ENCODE measurements at places on chromosomes 3 and 15.

- H3K4me1 ChIP-seq = no peaks in the 10 kb centered on the region
- H3K27ac ChIP-seq = no peak overlapping the region
- no peak overlapping the region for H3K4me3 ChIP-seq
- peaks cover 25% of the 10 kb centered on the region for H3K36me3 ChIP-seq
- peak; percentile 21 for DNase-seq
These were observed 47.3 kb downstream of the EIF3J start for GRCh38 chr15:44584162-44584749.

GRCh38 chr3:189580190-189580589 lies 51.0 kb upstream of the TP63 start:
- no peaks in the 10 kb centered on the region for H3K27me3 ChIP-seq
- DNase-seq = no peak
- no peak overlapping the region for H3K27ac ChIP-seq
- H3K36me3 ChIP-seq = no peaks in the 10 kb centered on the region
- no peaks in the 10 kb centered on the region for H3K4me1 ChIP-seq

GRCh38 chr3:90018779-90019178 lies 911.4 kb downstream of the EPHA3 start:
- no peaks in the 10 kb centered on the region for H3K36me3 ChIP-seq
- no peaks in the 10 kb centered on the region for H3K4me1 ChIP-seq
- H3K27me3 ChIP-seq = peaks cover 2% of the 10 kb centered on the region

GRCh38 chr3:120801484-120801883 lies 58.9 kb downstream of the GTF2E1 start:
- DNase-seq = no peak
- H3K36me3 ChIP-seq = no peaks in the 10 kb centered on the region
- H3K4me1 ChIP-seq = no peaks in the 10 kb centered on the region
- H3K27ac ChIP-seq = no peak overlapping the region

- H3K36me3 ChIP-seq = no peaks in the 10 kb centered on the region
- no peaks in the 10 kb centered on the region for H3K27me3 ChIP-seq
- no peak overlapping the region for H3K27ac ChIP-seq
- no peak overlapping the region for H3K4me3 ChIP-seq
- peak; percentile 13 for DNase-seq
These were observed 226.6 kb upstream of the AZI2 start for GRCh38 chr3:28575100-28575745.

- no peak for DNase-seq
- no peaks in the 10 kb centered on the region for H3K36me3 ChIP-seq
- H3K27ac ChIP-seq = no peak overlapping the region
- no peak overlapping the region for H3K4me3 ChIP-seq
These were observed 324.9 kb upstream of the TGFBR2 start for GRCh38 chr3:30281526-30281925.

DNA sequence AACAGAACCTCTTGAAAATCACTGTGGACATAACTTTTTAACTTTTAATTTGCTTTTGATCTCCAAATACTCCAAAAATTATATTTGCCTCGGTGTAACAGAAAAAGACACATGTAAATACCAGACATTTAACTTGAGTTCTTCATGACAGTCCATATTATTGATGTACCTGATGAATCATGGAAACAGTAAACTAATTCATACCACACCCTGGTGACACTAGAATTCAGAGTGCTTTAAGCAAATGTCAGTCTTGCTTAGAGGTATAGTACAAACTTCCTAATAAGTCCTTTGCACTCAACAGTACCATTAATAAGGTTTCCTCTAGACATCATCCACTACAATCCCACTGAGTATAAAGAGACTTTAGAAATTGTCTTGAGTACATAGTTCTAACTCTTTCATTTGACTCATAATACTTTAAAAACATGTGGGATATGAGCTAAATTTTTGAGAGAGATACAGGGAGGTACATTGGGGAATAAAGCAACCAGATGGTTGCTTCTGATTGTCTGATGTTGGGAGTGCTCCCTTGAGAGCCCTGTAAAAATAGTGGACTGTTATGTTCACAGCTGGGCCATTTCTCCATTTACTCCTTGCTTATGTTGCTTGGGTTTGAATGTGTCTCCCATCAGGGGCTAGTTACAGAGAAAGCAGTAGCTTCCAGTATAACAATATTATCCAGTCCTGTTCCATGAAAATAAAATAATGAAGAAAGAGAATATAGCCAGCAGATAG lies 175.7 kb downstream of the ALCAM start:
- DNase-seq = no peak
- no peak overlapping the region for H3K27ac ChIP-seq
- no peaks in the 10 kb centered on the region for H3K4me1 ChIP-seq
- no peaks in the 10 kb centered on the region for H3K27me3 ChIP-seq

GRCh38 chr3:88984832-88985231 lies 122.6 kb upstream of the EPHA3 start:
- no peak for DNase-seq
- no peaks in the 10 kb centered on the region for H3K4me1 ChIP-seq
- no peak overlapping the region for H3K4me3 ChIP-seq
- H3K36me3 ChIP-seq = no peaks in the 10 kb centered on the region

- H3K4me3 ChIP-seq = no peak overlapping the region
- H3K27ac ChIP-seq = no peak overlapping the region
- H3K27me3 ChIP-seq = no peaks in the 10 kb centered on the region
- no peaks in the 10 kb centered on the region for H3K4me1 ChIP-seq
- H3K36me3 ChIP-seq = no peaks in the 10 kb centered on the region
These were observed 34.0 kb upstream of the NPHP3 start for GRCh38 chr3:132756108-132756650.

- H3K4me3 ChIP-seq = no peak overlapping the region
- H3K36me3 ChIP-seq = no peaks in the 10 kb centered on the region
- H3K27me3 ChIP-seq = no peaks in the 10 kb centered on the region
- DNase-seq = no peak
These were observed 6.7 kb downstream of the CA12 start for GRCh38 chr15:63374686-63375520.

GRCh38 chr3:136069933-136070332 lies 104.4 kb downstream of the PPP2R3A start:
- H3K4me1 ChIP-seq = no peaks in the 10 kb centered on the region
- no peaks in the 10 kb centered on the region for H3K27me3 ChIP-seq
- no peak overlapping the region for H3K4me3 ChIP-seq
- peaks cover 9% of the 10 kb centered on the region for H3K36me3 ChIP-seq
- no peak for DNase-seq

- H3K27me3 ChIP-seq = no peaks in the 10 kb centered on the region
- no peak overlapping the region for H3K27ac ChIP-seq
- H3K4me1 ChIP-seq = no peaks in the 10 kb centered on the region
- no peak for DNase-seq
- no peak overlapping the region for H3K4me3 ChIP-seq
These were observed 271.1 kb downstream of the NTRK3 start for GRCh38 chr15:87985451-87985850.

- H3K4me3 ChIP-seq = no peak overlapping the region
- no peak overlapping the region for H3K27ac ChIP-seq
- no peaks in the 10 kb centered on the region for H3K27me3 ChIP-seq
- no peaks in the 10 kb centered on the region for H3K36me3 ChIP-seq
These were observed 12.4 kb upstream of the CD47 start for GRCh38 chr3:108103040-108103751.

DNA sequence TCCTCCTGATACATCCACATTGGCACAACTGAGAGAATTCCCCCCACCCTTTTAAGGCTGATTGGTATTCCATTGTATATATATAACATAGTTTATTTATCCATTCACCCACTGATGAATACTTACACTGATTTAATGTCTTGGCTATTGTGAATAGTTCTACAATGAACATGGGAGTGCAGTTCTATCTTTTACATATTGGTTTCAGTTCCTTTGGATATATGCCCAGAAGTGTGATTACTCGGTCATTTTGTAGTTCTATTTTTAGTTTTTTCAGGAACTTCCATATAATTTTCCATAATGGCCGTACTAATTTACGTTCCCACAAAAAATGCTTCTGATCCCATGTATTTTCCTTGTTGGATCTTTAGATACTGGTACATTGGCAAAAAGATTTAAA lies 135.3 kb downstream of the FMN1 start:
- no peak overlapping the region for H3K4me3 ChIP-seq
- no peaks in the 10 kb centered on the region for H3K36me3 ChIP-seq
- no peak overlapping the region for H3K27ac ChIP-seq
- no peak for DNase-seq

- no peaks in the 10 kb centered on the region for H3K4me1 ChIP-seq
- no peak overlapping the region for H3K4me3 ChIP-seq
- no peak overlapping the region for H3K27ac ChIP-seq
- H3K27me3 ChIP-seq = no peaks in the 10 kb centered on the region
- DNase-seq = no peak
- H3K36me3 ChIP-seq = no peaks in the 10 kb centered on the region
These were observed 435.3 kb downstream of the TUSC7 start for GRCh38 chr3:117144853-117145252.

DNA sequence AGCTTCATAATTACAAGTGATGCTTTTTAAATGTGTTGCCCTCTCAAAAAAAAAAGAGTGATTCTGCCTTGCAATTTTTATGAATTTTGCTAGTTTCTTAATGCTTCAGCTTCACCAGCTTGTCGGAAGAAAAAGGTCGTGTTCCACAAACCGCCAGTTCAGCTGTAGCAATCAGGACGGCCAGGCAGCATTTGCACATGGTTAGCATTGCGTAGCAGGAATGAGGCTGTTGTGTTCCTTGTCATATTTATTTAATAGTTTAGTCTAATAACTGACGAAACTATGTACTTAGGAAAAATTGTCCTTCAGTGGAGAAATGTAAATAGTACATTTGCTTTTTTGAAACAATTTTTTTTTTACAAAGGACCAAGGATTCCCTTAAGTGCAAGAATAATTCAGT lies 64.9 kb upstream of the SELENOK start:
- H3K4me3 ChIP-seq = no peak overlapping the region
- H3K4me1 ChIP-seq = no peaks in the 10 kb centered on the region
- no peaks in the 10 kb centered on the region for H3K36me3 ChIP-seq
- H3K27me3 ChIP-seq = peaks cover 1% of the 10 kb centered on the region
- no peak overlapping the region for H3K27ac ChIP-seq
- no peak for DNase-seq

DNA sequence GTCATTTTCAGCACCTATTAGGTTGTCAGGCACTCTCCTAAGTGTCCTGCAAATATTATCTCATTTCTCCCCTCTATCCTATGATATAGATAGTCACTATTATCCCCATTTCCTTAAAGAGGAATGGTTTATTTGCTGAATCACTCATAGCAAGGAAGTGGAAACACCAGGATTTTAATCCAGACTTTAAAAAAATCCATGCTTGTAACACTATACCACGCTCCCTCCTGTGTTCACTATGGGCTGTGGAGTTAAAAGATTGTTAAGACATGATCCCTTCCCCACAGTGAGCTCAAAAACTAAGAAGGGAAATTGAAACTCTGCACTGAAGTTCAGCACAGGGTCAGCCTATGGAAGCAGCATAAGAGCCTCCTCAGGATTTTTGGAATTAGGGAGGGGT lies 60.2 kb downstream of the TMEM39A start:
- no peak for DNase-seq
- H3K36me3 ChIP-seq = no peaks in the 10 kb centered on the region
- no peaks in the 10 kb centered on the region for H3K27me3 ChIP-seq
- no peak overlapping the region for H3K4me3 ChIP-seq
- H3K4me1 ChIP-seq = no peaks in the 10 kb centered on the region

GRCh38 chr3:24311881-24312280 lies 182.8 kb downstream of the THRB start:
- no peaks in the 10 kb centered on the region for H3K36me3 ChIP-seq
- no peak overlapping the region for H3K27ac ChIP-seq
- no peak overlapping the region for H3K4me3 ChIP-seq
- DNase-seq = no peak
- no peaks in the 10 kb centered on the region for H3K27me3 ChIP-seq

- H3K4me1 ChIP-seq = no peaks in the 10 kb centered on the region
- no peak for DNase-seq
- H3K36me3 ChIP-seq = no peaks in the 10 kb centered on the region
- H3K27ac ChIP-seq = no peak overlapping the region
These were observed 44.4 kb downstream of the ST3GAL6 start for GRCh38 chr3:98807561-98807960.

DNA sequence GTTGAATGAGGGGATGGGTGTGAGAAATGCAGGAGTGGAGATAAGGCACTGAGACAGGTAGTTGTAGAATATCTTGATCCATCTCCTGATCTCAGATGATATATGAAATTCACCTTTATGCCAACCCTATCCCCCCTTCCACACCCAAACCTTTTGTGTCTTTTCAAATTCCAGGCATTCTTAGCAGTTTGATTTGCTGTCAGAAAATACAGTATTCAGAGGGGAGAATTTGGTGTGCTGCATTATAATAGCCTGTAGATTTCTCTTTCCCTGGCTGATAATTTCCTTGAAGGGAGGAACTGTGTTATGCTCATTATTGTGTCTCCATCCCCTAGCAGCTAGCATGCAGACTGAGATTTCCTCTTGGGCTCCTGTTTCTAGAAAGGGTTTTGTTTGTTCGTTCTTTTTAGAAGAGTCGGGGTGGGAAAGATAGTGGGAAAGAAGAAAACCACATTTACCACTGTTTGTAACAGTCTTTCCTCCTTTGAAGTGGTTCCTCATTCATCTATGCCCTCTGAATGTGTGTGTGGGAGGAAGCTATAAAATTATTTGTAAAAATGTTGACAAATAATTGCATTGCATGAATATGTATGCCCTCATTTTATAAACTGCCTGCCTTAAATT lies 373.4 kb downstream of the DIPK2A start:
- H3K4me3 ChIP-seq = no peak overlapping the region
- no peaks in the 10 kb centered on the region for H3K4me1 ChIP-seq
- H3K27ac ChIP-seq = no peak overlapping the region
- DNase-seq = no peak
- H3K27me3 ChIP-seq = no peaks in the 10 kb centered on the region

- H3K4me3 ChIP-seq = no peak overlapping the region
- no peak overlapping the region for H3K27ac ChIP-seq
- no peaks in the 10 kb centered on the region for H3K36me3 ChIP-seq
- no peak for DNase-seq
- H3K27me3 ChIP-seq = no peaks in the 10 kb centered on the region
- no peaks in the 10 kb centered on the region for H3K4me1 ChIP-seq
These were observed 1091.9 kb downstream of the NSUN3 start for GRCh38 chr3:95154766-95155165.

GRCh38 chr3:153974614-153975013 lies 146.6 kb upstream of the ARHGEF26 start:
- H3K4me3 ChIP-seq = no peak overlapping the region
- H3K27ac ChIP-seq = no peak overlapping the region
- H3K27me3 ChIP-seq = no peaks in the 10 kb centered on the region
- H3K36me3 ChIP-seq = no peaks in the 10 kb centered on the region
- DNase-seq = no peak

GRCh38 chr3:14154276-14154675 lies 24.1 kb downstream of the XPC start:
- peaks cover 73% of the 10 kb centered on the region for H3K36me3 ChIP-seq
- H3K27me3 ChIP-seq = no peaks in the 10 kb centered on the region
- DNase-seq = no peak

GRCh38 chr15:93144463-93145236 lies 55.6 kb upstream of the RGMA start:
- no peak overlapping the region for H3K27ac ChIP-seq
- H3K27me3 ChIP-seq = no peaks in the 10 kb centered on the region
- H3K4me1 ChIP-seq = no peaks in the 10 kb centered on the region
- no peak for DNase-seq
